Pancreas (tissue), 10 donors: ENCODE measurements at places on chromosomes 3 and 15. TPM values are rescaled to one million over a fixed set of nuclear protein-coding genes. Genes with fewer than 3 reads are reported as not detected.

- DNase-seq = no peak
Measured at GRCh38 chr3:38969317-38970235, 82.2 kb downstream of the SCN11A start.

- DNase-seq = no peak
Measured at GRCh38 chr15:77992356-77993222, 84.9 kb downstream of the TBC1D2B start.

DNA sequence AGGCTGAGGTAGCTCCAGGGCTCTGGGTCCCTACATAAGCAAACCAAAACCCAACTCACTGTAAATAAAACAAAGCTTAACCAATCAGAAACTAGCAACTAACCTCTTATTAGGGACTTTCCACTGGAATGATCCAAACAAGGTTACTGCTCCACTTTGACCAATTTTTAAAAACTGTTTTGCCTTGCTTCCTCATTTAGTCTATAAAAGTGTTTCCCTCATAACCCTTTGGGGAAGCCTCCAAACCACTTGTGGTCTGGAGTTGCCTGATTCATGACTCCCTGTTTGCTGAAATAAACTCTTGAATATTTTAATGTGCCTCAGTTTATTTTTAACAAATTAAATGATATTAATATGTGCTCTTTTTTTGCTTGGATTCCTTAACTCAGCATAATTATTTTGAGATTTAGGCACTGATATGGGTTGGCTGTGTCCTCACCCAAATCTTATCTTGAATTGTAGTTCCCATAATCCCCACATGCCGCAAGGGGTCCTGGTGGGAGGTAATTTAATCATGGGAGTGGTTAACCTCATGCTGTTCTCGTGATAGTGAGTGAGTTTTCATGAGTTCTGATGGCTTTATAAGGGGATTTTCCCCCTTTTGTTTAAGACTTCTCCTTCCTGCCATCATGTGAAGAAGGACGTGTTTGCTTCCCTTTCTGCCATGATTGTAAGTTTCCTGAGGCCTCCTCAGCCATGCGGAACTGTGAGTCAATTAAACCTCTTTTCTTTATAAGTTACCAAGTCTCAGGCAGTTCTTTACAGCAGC is 90.6 kb downstream of the CD200R1L start:
- no peak for DNase-seq

DNA sequence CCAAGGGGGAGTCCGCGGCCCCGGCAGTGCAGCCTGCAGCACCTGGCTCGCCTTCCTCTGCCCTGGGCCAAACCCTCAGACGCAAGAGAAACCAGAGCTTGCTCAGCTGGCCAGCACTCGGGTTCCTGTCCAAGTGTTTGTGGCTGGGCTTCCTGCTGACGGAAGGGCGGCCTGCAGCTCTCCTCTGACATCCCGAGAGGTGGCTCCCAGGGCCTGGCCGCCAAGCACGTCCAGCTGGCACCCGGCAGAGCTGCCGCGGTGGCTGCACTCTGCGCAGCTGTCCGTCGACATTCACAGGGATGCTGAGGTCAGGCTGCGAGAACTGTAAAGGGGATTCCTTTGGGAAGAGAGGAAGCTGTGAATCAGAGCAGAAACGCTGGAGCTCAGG is 85.6 kb downstream of the CPN2 start:
- DNase-seq = peak; percentile 55

DNA sequence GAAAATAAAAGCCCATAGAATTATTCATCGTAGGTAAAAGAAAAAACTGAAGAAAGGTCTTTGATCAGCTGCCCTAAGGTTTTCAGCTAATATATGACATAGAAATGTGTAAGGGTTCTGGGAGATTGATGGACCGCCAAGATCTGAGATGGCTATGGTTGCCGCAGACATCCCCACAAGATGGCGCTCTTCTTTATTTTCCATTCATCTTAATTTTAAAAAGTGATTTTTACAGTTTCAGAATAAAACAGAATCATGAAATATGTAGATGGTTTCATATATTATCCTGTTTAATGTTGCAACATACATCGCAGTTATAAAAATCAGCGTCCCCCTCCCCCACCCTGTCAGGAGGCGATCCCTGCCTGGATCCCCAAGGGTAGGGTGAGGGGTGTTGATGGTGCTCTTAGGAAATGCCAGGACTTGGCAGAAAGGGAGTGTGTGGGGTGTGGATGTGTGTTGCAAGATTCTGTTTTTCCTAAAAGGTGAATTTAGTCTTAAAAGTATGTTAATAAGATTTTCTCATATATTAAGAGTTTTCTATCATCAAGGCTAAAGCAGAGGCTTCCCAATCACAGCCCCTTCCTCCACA is 68.8 kb downstream of the ANXA2 start:
- DNase-seq = no peak

GRCh38 chr3:39485547-39485946 is 18.1 kb downstream of the MOBP start:
- no peak for DNase-seq

GRCh38 chr3:78912259-78912658 is 855.5 kb downstream of the ROBO1 start:
- DNase-seq = no peak

GRCh38 chr15:42504631-42505030 is 9.2 kb downstream of the SNAP23 start:
- DNase-seq = no peak

GRCh38 chr15:63013052-63013808 is 29.3 kb upstream of the TPM1 start:
- no peak for DNase-seq

DNA sequence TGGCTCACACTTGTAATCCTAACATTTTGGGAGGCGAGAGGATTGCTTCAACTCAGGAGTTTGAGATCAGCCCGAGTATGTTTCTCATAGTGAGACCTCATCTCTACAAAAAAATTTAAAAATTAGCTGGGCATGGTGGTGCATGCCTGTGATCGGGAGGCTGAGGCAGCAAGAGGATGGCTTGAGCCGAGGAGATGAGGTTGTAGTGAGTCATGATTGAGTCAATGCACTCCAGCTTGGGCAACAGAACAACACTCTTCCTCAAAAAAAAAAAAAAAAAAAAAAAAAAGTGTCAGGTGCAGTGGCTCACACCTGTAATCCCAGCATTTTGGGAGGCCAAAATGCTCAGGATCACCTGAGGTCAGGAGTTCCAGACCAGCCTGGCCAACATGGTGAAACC is 2.4 kb downstream of the RPL39L start:
- no peak for DNase-seq

DNA sequence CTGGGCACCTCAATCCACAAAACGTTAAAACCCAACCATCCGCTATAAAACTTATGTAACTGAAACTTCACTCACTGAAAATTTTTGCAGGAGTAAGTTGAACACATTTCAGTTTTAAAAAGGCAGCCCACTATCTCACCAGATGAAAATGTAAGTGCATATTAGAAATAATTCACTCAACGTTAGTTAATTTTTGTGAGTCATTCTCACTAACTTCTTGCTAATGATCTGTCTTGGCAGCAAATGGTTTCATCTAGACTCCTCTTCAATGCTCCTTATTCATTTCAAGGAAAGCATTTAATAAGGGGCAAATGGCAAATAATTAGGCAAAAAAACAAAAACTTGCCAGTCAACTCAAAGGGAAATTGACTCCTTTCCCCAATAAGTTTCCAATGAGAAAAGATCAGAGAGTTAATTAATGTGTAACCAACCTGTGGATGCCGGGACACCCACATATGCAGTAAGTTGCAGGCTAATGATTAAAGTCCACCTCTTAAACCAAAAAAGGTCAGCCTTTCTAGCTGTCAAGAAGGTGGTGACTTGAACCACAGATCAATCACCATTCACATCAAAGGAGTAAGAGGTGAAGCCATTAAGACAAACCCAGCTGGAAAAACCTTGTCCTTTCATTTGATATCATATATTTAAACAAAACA is 22.9 kb upstream of the PRICKLE2 start:
- no peak for DNase-seq

DNA sequence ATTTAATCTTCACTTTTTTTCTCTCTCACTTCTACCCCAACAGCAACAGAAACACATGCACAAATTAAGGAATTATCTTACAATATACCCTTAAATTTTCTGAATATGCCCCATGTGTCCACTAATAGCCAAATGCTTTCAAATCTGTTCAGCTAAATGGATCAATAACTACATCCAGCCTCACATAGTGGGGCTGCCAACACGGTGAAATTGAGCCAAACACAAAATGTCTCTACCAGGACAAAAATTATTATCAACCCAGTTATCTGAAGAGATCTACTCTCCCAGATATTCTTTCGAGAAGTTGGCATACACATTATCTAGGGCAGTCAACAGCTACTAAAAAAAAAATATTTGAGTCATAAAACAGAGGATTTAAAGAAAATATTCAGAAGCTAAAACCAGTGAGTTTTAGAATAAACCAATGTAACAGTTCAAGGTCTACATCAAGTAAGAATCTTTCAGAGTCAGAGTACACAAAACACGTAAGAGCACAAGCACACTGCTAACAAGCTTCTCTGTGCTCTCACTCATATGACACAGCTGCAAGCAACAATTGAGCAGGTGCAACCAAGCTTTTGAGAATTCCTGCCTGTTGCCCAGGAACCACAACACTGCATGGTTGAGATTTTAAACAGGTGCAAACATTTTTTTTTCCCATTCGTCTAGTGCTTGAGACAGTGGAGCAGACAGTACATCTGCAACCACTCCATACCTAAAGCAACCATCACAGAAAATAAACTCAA is 247.7 kb downstream of the ZBTB20 start:
- no peak for DNase-seq

- DNase-seq = no peak
Measured at GRCh38 chr3:26280517-26280916, 342.1 kb upstream of the LRRC3B start.

DNA sequence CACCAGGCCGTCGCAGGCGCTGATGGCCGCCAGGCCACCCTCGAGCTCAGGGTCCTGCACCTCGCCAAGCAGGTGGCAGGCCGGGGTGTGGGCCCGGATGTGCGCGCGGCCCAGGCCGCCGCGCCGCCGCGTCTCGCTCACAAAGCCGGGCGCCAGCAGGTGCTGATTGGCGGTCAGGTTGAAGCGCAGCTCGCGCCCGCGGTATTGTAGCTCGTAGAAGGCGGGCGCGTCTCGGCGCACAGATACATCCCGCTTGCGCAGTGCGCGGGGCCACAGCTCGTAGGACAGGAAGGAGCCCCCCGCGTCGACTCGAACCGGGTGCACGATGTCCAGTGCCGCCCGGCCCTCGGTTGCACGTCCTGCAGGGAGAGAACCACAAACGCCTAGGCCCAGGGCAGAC is 11.1 kb downstream of the ADAMTS7 start:
- DNase-seq = no peak

DNA sequence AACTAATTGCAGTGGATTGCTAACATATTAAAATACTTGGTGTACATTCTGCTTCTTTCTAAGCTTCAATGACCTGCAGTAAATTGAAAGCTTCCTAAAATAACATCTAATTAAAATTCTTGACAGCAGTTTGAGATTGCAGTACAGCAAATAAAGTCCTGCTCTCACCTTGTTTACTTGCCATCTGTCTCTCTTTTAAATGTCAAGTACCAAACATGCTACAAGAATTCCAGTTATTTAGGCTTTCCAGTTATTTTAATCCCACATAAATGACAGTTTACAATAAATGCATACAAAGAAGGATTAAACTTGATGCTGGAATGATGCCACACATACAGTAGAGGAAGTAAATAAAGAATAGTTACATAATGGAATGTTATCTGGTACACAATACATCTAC is 33.2 kb downstream of the CBLB start:
- no peak for DNase-seq

DNA sequence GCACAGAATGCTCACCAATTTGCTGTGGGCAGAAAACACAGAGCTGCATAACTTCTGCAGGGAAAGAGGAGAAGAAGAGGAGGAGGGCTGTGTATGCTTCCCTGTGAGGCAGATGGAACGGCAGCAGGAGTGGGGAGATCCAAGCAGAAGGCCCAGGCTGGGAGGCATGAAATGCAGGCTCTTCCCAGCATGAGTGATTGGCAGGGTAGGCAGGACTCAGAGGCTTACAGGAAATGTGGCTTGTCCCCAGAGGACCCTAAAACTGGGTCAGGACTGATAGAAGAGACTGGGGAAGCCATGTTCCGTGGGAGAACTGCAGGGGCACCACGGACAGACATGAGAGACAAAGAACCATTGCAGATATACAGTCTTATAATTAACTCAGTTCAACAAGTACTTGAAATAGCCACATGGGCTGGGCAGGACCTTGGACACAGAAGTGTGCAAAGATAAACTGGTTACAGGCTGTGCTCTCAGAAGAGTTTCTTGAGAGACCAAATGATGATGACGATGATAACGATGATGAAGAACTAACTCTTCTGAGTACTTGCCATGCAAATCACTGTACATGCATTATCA is 286.9 kb downstream of the EPHB1 start:
- no peak for DNase-seq

- peak; percentile 93 for DNase-seq
Measured at GRCh38 chr3:128383316-128384235, 83.1 kb downstream of the DNAJB8 start.

DNA sequence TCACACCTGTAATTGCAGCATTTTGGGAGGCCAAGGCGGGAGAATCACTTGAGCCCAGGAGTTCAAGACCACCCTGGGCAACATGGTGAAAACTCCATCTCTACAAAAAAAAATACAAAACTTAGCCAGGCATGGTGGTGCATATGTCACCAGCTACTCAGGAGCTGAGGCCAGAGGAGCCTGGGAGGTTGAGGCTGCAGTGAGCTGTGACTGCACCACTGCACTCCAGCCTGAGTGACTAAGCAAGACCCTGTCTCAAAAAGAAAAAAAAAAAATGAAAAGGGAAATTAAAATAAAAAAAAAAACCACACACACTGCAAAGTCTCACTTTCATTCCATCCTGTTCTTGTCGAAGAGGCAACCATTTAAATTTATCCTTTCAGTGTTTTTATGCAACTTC is 100.8 kb upstream of the PIAS1 start:
- DNase-seq = no peak

GRCh38 chr3:159634483-159634882 is 354.2 kb upstream of the IL12A start:
- no peak for DNase-seq

GRCh38 chr3:190183121-190183520 is 62.4 kb upstream of the P3H2 start:
- DNase-seq = no peak

Gene NPAP1
- 0.12 TPM for polyA plus RNA-seq

Gene ANKRD34C
- 0.47 TPM for polyA plus RNA-seq

Gene SYNPR
- polyA plus RNA-seq = not detected

Gene PLS1
- 10.6 TPM for polyA plus RNA-seq

Gene SERPINI2
- polyA plus RNA-seq = 143 TPM

Gene CNOT10
- 11.1 TPM for polyA plus RNA-seq

Gene TRH
- not detected for polyA plus RNA-seq

Gene TCAIM
- polyA plus RNA-seq = 4.9 TPM

Gene ASB14
- 0.11 TPM for polyA plus RNA-seq

Gene A4GNT
- 0.34 TPM for polyA plus RNA-seq

Gene CSPG5
- polyA plus RNA-seq = 0.15 TPM

Gene C15orf62
- polyA plus RNA-seq = 0.46 TPM

Gene CASR
- 6.9 TPM for polyA plus RNA-seq
